ENCODE measurements at places on chromosomes 3 and 15.

GRCh38 chr15:90103701-90104329 lies 1.5 kb upstream of the IDH2 start:
- DNase-seq: no peak

- no peak for DNase-seq
Observed at GRCh38 chr3:123739754-123740153, 144.4 kb downstream of the MYLK start.

- DNase-seq: peak; percentile 26
Observed at GRCh38 chr3:25843332-25843731, 53.4 kb downstream of the OXSM start.

GRCh38 chr15:75651810-75652543 lies 4.3 kb downstream of the SNX33 start:
- no peak for DNase-seq

DNA sequence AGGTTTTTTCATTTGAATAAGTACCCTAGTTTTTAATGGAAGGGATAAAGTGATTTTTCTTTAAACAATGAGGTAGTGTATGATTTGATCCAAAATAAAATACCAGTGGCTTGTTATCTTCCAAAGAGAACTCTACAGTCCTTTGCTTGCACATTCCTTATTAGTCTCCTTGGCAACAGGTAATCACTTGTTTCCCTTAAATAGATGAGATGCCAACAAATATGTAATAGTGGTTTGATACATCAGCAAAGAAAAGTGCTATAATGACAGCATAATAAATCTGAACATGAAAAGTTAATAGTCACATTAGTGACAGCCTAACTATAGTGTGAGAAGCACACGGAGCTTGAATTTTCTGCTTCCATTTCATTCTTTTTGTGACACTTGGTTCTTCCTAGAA lies 360.2 kb downstream of the ZNF385D start:
- DNase-seq: no peak

DNA sequence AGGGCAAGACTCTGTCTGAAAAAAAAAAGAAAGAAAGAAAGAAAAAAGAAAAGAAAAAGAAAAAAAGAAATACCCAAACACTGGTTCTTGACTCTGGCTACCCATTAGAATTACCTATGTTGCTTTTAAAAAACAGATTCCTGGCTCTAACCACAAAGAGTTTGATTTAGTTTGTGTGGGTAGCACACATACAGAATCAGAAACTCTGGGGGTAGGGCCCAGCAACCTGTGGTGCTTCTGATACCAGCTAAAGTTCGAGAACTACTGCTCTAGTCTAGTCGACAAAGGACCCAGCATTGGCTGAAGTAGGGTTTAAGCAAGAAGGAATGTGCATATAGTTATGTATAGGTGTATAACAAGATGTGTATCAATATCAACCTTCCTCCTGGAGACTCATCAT lies 392.7 kb downstream of the EFHB start:
- no peak for DNase-seq

- DNase-seq: no peak
Observed at GRCh38 chr15:66848686-66849392, 146.8 kb downstream of the SMAD6 start.

DNA sequence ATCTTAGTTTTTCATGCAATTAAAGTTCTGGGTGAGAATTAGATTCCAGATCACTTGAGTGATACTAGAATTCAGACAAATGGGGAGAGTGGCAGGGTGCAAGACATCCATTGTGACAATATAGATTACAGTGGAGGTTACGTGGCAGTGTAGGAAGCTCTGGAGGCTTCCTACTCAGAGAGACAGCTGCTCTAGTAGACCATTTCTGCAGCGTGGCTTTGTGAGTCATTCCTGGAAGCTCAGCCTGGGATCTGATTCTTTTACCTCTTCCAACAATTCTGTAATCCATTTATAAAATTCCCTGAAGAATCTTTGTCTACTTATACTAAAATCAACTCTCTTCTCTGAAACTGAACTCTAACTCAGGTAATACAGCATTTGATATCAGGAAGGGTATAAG lies 90.4 kb upstream of the ASB14 start:
- DNase-seq: peak; percentile 9

GRCh38 chr3:72199530-72199929 lies 414.6 kb upstream of the PROK2 start:
- no peak for DNase-seq
